ENCODE measurements at places on chromosomes 6 and 20. TPM values are rescaled to one million over a fixed set of nuclear protein-coding genes. Genes with fewer than 3 reads are reported as not detected.

DNA sequence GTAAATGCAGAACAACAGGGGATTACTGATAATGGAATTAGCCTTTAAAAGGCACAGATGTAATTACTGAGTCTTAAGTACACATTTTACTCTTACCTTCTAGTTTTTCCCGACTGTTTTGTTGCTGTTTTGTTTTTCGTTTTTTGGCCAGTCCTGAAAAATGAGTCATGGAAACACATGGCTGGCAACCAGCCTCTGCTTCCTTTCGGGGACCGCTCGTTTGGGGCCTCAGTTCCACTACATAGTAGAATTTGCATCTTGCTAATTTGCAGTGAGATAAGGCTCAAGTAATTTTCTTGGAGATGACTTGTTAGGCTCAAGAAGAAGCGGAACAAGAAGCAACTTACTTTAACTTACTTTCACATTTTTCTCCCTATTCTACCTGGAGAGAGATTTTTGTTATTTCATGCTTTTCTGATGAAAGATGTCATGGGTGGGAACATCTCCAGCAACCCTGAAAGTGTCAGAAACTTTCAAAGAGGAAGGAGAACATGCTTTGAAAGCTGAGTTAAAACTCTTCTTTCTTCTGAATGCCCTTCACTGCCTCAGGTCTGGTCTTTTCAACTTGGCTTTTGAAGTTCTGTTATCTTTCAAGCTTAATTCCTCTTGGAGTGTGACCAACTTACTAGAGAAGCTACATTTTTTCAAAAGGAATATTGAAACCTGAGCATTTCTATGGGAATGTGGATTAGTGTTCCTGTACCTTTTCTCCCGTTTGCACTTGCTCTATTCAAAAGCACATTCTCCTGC, 71.5 kb upstream of the HDAC2 start:
- no peak for DNase-seq

GRCh38 chr6:75414445-75415021, 79.1 kb downstream of the FILIP1 start:
- no peak for DNase-seq

GRCh38 chr6:24840187-24840586, 41.5 kb upstream of the ARMH2 start:
- no peak for DNase-seq

- DNase-seq: no peak
These were observed 20.9 kb downstream of the HIVEP1 start for GRCh38 chr6:12032783-12033573.

- no peak for DNase-seq
These were observed 111.7 kb downstream of the PREX1 start for GRCh38 chr20:48716086-48716485.

Gene ZC3H12D
- 2.0 TPM for total RNA-seq

Gene TUBB2A
- total RNA-seq: 82.6 TPM

Gene TRIM15
- total RNA-seq: not detected

Gene MYH7B
- 0.48 TPM for total RNA-seq

GRCh38 chr6:24920136-24920535, 15.6 kb downstream of the RIPOR2 start:
- DNase-seq: no peak

DNA sequence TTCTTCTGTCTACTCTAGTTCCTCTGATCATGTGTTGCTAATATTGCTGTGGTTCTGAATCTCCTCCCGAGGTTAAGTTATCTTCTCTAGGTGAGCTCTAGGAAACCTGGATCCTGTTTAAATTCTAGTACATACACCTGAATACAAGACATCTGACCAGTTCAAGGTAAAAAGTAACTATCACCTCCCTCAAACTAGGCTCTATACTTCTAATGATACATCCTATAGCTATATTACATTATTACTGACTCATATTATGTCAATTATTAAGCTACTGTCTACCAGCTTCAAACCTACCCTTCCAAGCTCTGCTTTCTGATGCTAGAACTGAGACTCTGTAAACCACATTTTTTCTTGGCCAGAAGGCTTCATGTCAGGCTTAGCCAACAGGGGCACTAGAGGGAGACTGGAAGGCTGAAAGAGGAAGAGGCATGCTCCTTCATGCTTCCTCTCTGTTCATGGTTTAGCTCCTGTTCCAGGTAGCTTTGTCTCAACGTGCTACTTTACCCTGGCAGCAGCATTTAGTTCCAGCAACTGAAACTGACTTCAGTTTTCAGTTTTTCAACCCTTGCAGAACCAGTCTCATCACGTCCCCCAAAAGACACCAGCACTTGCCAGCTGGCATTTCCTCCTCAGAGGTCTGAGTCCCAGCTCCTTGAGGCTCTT, 148.4 kb upstream of the TOP1 start:
- no peak for DNase-seq

- no peak for DNase-seq
These were observed 16.4 kb downstream of the SOX4 start for GRCh38 chr6:21609881-21610329.

DNA sequence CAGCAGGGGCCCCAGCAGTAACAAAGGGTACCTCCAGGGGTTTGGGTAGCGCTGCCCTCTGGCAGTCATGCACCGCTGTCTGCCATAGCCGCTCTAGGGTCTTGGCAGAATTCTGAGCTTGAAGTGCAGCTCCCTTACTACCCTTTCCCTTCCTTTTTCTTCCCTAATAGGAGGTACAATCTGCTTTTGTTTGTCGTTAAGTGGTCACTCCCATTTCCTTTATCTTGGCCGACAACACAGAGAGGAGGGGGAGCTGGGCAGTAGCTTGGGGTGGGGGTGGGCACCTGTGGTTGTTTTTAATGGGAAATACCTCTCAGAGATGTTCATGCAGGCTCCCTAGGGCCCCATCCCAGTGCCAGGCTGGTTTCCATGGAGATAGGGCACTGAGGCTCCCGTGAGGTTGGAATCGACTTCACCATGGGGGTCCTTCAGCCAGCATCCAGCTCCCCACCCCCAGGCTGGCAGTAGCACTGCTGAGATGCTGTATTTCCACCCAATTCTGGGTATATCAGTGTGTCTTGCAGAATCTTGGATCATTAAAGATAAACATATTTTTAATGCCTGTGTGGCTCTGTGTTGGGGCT, 18.6 kb downstream of the CCDC167 start:
- DNase-seq: no peak

GRCh38 chr6:166927240-166927934, 29.0 kb downstream of the RNASET2 start:
- no peak for DNase-seq

DNA sequence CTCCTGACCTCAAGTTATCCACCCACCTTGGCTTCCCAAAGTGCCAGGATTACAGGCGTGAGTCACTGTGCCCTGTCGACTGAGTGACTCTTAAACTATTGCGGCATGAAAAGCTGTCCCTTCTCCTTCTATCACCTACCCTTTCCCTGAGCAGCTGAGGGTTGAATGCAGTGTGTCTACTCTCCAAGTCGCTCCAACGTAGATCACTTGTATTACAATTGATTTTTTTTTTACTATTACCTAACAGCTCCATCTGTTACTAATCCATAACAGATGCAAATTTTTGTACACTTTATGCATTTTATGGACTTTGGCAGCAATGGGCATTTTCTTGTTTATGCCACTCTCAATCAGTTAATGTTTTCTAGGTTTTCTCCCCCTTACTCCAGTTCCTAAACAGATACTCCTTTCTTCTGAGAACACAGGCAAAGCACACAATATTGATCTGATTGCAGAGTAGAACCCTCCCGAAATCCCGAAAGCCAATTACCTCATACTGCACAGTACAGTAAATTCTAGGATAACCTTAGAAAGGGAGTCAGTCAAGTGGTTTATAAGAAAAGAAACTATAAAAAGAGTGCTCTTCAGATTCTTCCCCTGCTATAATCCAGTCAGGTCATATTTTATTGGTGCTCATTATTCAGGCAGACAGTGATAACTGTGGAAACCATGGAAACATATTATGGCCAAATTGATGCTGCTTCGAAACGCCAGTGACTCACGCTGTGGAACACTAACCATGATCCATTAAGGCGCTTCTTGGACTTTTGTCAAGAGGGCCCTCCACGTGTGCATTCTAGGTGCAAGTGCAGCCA, 273.0 kb downstream of the ADGB start:
- no peak for DNase-seq

GRCh38 chr6:11731423-11731822, 47.2 kb downstream of the ADTRP start:
- DNase-seq: no peak

GRCh38 chr20:44516491-44516890, 5.4 kb downstream of the SERINC3 start:
- DNase-seq: no peak

Gene CRISP1
- total RNA-seq: not detected

Measured in omental fat pad (tissue), 4 donors.